Neural crest cell (in vitro differentiated cells): ENCODE measurements at places on chromosomes 16 and 17. TPM values are rescaled to one million over a fixed set of nuclear protein-coding genes. Genes with fewer than 3 reads are reported as not detected.

GRCh38 chr16:56513091-56513490 is 6.7 kb downstream of the BBS2 start:
- no peak for DNase-seq

GRCh38 chr16:86761111-86762031 is 183.0 kb downstream of the FOXL1 start:
- peak; percentile 78 for DNase-seq

The CDRT4 gene
- total RNA-seq = 2.4 and 2.8 TPM in 2 replicates

The RTN4RL1 gene
- 0.36 and 0.47 TPM in 2 replicates for total RNA-seq

The TGFB1I1 gene
- total RNA-seq = 7.2 and 8.8 TPM in 2 replicates
